EH (cell line): ENCODE measurements at places on chromosomes 1 and 21.

DNA sequence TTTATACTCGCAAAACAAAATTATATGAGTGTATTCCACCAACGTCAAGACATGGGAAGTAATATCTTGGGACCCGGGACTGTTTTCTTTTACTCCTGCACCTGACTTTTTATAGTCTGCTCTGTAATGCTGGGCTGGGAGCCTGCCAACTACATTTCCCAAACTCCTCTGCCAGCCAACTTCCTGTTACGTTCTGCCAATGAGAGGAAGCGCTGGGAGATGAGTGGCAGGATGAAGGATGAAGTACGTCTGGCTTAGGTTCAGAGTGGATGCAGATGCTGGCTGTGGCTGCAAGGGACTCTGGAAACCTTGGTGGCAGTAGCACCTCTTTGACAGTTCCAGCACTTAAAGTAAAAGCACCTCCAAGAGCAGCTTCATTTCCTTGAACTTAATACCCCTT is 59.6 kb downstream of the USP24 start:
- peak; percentile 28 for DNase-seq

DNA sequence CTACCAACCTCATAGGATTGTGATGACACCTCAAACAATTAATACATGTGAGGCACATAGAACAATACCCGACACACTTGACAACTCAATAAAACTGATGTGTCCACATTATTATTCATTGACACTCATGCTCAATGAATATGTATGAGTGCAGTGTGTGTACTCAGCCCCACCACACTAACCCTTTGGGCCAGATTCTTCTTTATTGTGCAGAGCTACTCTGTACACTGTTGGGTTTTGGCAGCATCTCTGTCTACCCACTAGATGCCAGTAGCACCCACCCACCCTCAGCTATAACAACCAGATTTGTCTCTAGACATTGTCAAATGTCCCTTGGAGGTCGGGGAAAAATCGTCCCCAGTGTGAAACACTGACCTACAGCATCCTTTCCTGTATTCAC is 10.1 kb downstream of the CASP9 start:
- DNase-seq: no peak

DNA sequence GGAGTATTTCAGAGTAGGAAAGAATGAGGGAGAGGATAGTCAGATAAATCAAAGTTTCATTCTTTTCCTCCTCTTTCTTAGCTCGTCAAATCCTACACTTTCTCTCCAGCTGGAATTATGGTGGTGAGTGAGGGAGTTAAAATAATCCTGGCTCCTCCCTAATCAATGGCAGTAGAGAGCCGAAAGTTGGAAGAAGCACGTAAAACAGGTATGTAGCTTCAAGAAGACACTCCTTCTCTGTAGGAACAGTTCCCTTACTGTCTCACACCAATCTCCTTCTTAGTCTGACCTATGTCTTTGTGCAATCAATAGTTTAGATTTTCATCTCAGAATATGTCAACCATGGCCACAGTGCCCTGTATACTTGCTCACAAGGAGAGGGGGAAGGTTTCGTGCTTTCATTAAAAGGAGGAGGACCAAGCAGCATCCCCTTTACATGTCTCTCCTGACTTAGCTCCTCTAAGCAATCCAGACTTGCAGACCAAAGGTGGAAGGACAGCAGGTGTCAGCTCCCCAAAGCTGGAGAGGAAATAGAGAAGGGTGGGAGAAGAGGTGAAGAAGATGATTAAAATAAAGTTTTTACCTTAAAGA is 878 bp downstream of the MINDY1 start:
- no peak for DNase-seq

GRCh38 chr1:86551305-86551704 is 4.4 kb downstream of the CLCA4 start:
- DNase-seq: no peak

GRCh38 chr1:5751833-5752745 is 240.1 kb downstream of the NPHP4 start:
- no peak for DNase-seq

- no peak for DNase-seq
Measured at GRCh38 chr1:199979071-199979470, 48.4 kb upstream of the NR5A2 start.
